CD4-positive, CD25-positive, alpha-beta regulatory T cell (primary cell): ENCODE measurements at places on chromosomes 5 and 9. TPM values are rescaled to one million over a fixed set of nuclear protein-coding genes. Genes with fewer than 3 reads are reported as not detected.

C1QTNF3 gene
- total RNA-seq, result 7.6 TPM

PTRH1 gene
- total RNA-seq, result 9.3 TPM

PPIC gene
- total RNA-seq, result not detected

ARID3C gene
- total RNA-seq, result not detected

LECT2 gene
- not detected for total RNA-seq

SH3RF2 gene
- 4.5 TPM for total RNA-seq

IL7R gene
- total RNA-seq, result 394 TPM
